ENCODE measurements at places on chromosomes 7 and 10.

GRCh38 chr7:42274053-42274452 is 37.0 kb upstream of the GLI3 start:
- no peak for DNase-seq

DNA sequence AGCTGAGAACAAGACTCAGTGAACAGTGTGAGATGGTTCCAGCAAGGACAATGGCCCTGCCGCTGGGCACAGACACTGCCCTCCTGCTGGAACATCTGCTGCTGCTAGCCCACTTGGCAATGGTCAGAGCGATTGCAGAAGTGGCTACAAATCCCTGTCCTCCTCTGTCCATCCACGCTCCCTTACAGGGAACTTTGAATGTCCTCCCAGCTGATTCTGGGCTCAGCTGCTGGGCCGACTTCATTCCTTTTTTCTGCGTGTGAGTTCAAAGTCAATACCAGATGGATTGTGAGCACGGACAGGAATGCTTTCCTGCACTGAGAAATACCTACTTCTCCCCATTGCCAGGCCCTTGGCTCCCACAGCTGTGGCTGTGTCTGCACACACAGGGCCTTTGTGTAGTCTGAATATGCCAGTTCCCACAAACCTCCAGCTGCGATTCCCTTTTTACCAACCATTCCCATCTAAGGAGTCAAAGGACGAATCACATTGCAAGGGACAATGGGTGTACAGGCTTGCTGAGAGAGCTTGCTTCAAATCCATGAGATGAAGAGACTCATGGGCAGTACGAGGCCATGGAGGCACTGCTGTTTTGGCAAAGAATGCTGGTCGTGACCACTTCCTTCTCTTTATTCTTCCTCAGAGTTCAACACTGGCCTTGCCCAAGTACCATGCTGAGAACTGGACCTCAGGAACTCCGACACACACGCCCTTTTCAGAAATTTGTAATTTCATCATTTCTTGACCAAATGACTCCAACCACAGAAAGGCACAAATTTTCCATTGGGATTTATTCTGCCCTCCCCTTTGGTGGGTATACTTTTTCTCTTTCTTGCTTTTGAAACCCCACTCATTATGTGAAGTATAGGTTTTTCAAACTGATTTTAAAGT is 44.2 kb downstream of the BPGM start:
- peak; percentile 39 for DNase-seq

- no peak for DNase-seq
These were observed 46.0 kb downstream of the PRKAR2B start for GRCh38 chr7:107090457-107090856.

GRCh38 chr7:111763221-111763801 is 201.0 kb upstream of the IMMP2L start:
- DNase-seq, result peak; percentile 54

DNA sequence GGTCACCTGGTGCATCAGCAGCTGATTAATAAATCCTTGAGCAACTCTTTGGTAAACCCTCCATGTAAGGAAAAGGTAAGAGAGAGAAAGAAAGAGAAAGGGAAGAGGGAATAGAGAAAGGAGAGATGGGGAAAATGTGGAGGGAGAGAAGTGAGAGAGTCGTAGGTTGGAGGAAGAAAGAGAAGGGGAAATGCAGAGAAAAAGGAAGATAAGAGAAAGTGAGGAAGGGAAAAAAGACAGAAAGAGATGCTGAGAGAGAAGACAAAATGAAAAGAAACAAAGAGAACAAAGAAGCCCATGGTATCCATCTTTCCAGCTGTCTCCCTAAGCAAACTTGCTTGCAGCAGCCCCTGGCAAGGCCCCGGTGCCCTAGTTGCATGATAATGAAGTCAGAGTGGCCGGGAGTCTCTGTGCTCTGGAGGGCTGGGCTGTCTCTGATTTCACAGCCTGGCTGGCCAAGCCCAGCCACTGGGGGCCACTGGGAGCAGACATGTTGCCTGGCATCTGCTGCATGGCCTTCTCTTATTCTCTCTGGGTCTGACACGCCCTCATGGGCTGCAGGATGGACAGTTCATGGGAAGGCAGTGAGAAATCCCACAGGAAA is 48.4 kb downstream of the PRR15 start:
- DNase-seq, result no peak

- no peak for DNase-seq
These were observed 37.6 kb downstream of the ENTPD1 start for GRCh38 chr10:95793401-95794045.

- no peak for DNase-seq
These were observed 480 bp downstream of the MNX1 start for GRCh38 chr7:157009778-157010587.

DNA sequence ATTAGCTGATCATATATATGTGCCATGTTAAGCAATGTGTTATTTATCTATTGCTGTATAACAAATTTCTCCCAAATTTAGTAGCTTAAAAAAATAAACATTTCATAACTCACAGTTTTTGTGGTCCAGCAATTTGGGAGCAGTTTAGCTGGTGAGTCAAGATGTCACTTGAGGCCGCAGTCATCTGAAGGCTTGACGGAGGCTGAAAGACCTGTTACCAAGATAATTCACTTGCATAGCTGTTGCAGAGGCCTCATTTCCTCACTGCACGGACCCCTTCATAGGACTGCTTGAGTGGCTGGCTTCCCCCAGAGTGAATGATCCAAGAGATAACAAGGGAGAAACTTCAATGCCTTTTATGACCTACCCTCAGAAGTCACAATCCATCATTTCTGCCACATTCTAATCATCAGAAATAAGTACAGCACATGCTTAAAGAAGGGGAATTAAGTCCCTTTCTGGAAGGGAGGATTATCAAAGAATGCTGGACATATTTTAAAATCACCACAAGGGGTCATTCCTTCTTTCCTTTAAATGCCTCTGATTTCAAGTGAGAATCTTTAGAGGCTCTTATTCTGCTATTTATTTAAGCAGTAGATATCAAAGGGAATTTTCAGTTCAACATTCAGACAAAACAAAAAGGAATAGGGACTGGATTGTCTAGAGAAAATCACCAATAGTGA is 10.5 kb upstream of the SRPK2 start:
- peak; percentile 14 for DNase-seq

- DNase-seq, result no peak
These were observed 3.6 kb upstream of the ABCB1 start for GRCh38 chr7:87604264-87604663.
